ENCODE measurements at places on chromosomes 16 and 17.
A peak's percentile ranks its signal among the peaks of the same experiment; 100 is the strongest.

- no peak for DNase-seq
Measured at GRCh38 chr16:13479549-13479948, 440.4 kb upstream of the ERCC4 start.

DNA sequence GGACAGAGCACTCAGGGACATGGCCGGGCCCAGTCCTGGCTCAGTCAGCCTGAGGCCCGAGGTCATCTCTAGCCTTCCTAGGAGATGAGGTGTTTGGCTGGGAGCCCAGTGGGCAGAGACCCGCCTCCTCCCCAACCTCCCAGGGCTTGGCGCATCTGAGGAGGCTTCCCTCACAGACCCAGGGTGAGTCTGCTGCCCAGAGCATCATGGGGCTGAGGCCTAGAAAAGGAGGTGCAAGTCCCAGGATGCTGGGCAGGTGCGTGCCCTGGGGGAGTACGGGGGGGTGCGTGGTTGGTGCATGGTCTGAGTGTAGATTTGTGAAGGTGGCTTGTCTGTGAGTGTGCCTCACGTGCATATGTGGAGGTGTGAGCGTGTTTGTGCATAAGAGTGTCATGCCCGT, 4.7 kb downstream of the PDE6G start:
- DNase-seq, result peak; percentile 83

DNA sequence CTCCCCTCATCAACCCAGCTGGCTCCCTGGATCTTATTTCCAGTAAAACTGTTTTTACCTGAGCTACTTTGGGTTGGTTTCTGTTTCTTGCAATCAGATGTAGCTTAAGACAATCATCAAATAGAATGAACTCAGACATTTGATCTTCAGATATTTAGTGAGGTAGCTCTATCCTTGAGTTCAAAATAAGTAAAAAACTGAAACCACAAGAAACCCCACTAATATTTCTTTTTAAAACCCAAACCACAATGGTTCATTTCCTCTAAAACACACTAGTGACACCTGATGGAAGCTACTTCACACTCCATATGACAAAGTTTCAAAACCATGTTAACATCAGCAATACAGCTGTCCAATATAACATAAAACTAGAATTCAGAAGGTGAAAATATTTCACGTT, 37.8 kb downstream of the CACNG1 start:
- DNase-seq, result no peak

DNA sequence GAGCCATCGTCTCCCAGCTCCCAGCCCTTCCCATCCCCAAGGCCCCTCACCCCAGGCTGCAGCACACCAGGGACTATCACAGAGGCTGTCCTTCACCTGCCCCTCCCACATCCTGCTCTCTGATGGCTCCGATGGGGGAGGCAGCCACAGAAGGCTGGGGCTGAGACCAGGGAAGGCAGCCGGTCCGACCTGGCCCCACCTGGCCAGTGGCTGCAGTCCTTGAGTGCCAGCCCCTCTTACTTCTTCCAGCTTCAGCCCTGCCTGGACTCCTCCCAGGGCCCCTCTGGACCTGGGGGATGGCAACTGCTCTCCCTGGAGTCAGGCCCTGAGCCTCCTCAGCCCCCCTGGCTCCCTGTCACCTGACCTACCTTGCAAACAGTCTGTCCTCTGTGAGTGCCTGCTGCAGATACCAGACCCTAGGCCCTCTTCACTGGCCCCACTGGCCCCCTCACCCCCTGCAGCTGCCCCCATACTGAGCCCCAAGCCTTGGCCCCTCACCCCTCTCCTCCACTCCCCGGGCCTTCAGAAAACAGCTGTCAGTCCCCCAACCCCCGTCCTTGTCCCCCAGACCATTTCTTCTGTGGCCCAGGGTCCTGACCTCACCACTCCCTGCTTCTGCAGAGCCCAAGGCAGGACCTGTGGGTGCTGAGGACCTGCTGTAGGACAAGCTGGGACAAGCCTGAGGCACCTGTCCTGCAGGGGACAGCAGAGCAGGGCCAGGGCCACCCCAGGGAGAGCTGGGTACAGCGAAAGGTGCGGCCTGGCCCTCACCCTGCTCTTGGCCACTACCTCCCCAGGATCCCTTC, 12.6 kb upstream of the SRRM2 start:
- DNase-seq, result no peak

GRCh38 chr16:69365901-69366300, 14.3 kb upstream of the TMED6 start:
- DNase-seq, result no peak

- DNase-seq, result no peak
Measured at GRCh38 chr17:55237268-55237667, 27.5 kb upstream of the HLF start.

DNA sequence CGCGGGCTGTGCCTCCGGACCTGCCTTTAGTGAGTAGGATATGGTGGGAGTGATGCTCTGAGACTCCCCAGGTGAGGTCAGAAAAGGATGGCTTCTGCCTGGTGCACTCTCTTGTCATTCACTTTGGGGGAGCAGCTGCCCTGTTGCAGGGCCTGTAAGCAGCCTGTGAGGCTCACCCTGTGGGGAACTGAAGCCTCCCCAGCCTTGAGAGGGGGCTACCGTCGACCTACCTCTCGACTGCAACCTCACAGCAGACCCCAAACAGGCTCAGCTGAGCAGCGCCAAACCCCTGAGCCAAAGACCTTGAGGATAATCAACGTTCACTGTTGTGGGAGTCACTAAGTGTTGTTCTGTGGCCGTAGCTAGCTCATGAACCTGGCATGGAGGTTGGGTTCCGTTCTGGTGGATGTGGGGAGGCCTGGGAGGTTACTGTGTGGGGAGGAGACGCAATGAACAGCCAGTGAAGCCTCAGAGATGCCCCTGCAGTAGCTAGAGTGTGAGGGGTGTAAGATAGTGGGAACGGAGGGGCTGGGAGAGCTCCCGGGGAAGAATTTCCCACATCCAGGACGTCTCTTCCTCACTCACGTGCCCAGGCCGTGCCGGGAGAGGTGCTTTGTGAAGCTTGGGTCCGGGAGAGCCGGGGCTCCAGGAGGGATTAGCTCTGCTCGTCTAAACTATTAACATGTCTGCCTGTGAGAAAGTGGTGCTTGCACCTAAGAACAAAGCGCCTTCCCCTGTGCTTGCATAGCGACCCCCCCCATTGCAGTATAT, 38.8 kb downstream of the METRNL start:
- DNase-seq, result no peak

DNA sequence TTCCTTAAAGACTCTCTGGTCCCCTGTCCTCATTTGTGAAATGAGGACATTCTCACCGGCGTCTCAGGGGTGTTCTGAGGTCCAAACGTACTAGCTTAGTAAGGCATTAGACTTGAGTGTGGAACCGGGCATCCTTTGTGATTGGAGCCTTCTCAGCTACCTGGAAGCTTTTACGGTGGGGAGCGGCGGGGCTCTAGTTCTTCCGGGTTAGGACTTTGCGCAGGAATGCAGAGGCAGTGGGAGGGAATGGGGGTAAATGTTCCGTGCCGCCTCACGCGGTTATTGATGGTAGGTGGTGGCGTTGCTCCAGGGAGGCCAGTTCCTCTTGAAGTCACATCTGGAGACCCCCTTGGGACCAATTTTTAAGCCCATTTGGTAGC, 113.6 kb downstream of the SNX29 start:
- DNase-seq, result no peak

DNA sequence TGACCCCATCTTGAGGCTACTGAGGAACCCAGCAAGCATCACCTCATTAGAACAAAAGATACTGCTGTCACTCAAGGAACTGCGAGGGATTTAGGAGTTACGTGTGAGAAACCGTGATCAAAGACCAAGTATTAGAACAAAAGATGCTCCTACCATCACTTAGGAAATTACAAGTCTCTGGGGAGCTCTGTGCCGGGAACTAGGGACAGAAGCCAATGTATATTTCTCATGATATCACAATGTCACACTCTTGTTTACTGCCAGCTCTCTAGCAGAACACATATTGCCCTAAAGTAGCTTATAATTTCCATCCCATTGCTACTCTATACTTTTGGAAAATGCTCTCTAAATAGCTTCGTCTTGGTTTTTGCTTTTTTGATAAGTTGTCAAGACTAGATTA, 214.5 kb downstream of the HS3ST3A1 start:
- no peak for DNase-seq

GRCh38 chr16:71407731-71408130, 34.1 kb downstream of the TLE7 start:
- DNase-seq, result no peak

DNA sequence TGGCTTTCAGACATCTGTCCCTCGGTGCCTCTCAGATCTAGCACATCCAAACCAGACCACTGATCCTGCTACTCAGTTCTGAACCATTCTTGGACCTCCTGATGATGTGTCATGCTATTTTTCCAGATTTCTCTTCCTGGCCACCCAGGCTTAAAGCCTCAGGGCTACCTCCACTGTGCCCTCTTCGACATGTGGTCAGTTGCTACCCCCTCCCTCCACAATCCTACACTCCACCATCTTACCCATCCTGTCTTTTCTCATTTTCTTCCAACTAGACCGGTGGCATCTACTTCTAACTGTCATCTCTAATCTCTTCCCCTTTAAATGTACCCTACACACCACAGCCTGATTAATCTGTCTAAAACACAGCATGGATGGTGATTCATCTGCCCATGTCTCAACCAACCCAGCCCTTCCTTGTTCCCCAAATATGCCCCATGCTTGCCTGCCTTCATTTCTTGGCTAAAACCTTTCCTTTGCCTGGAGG, 478.6 kb downstream of the SLC39A11 start:
- DNase-seq, result peak; percentile 75

DNA sequence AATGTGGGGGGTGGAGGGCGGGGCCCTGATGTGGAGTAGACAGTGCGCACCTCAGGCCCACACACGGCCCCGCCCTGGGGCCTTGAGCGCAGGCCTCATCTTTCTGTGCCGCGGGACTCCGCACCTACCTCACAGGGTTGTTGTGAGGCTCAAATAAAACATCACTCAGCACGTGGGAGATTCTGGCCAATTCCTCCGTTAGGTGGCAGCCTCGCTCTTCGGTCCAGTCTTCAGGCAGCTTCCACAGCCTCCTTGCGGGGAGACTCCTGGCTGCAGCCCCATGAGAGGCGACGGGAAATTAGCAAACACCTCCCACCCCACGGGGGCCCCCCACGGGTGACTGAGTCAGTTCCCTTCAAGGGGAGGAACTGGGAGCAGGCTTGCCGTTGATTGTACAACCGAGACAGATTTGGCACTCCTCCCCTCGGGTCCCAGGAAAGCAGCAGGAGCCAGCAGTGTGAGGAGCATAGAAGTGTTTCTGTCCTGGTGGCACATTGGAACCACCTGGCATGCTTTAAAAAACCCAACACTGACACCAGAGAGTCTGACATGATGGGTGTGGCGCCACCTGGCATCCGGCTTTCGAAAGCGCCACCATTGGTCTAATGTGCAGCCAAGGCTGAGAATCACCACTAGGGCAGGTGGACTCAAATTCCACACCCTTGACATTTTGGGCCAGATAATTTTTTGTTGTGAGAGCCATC, 7.6 kb downstream of the MRM1 start:
- peak; percentile 54 for DNase-seq

- DNase-seq, result no peak
Measured at GRCh38 chr17:66837885-66838665, 3.2 kb downstream of the CACNG5 start.

- DNase-seq, result no peak
Measured at GRCh38 chr16:61831351-61831917, 204.8 kb downstream of the CDH8 start.

GRCh38 chr16:24852281-24852721, 6.5 kb downstream of the SLC5A11 start:
- no peak for DNase-seq
